ENCODE measurements at places on chromosomes 1 and 21.
A peak's percentile ranks its signal among the peaks of the same experiment; 100 is the strongest.

DNA sequence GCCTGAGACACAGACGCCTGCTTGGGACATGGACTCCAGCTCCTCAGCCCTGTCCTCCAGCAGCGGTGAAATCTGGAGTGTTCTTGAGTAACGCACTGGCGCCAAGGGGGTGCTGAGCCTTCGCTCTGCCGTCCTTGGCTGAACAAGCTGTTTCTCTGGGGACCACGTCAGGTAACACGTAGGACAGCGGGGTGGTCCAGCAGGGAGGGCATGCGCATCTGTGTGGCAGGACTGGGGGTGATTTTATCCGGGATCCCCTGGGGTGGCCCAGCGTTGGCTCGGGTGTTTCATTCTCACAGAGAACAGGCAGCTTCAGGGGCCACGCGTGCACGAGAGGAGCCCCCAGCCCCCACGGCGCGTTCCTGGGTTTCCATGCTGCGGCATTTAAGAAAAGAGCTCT is 61.2 kb downstream of the AGPAT3 start:
- DNase-seq: no peak

GRCh38 chr1:54887665-54888071 is 673 bp upstream of the DHCR24 start:
- peak; percentile 22 for DNase-seq

- DNase-seq: peak; percentile 24
Measured at GRCh38 chr1:70075761-70076160, 129.6 kb downstream of the LRRC40 start.

DNA sequence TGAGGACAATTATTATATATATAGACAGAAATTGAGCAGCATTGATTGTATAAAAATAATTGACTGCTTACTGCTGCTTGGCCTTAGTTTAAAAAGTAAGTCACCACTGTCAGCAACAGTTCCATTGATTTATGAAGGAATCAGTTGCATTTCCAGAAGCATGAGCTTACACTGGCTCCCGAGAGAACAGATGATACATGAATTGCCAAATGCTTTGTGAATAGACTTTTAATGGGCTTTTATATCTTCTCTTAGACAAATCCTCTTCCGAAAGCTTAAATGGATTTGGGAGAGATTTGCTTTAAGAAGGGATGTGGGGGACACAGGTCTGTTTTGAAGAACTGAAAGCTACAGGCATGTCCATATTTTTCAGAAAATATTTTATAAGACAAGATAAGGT is 7.5 kb downstream of the FHAD1 start:
- no peak for DNase-seq

- DNase-seq: no peak
Measured at GRCh38 chr21:27953340-27954045, 986.6 kb upstream of the ADAMTS5 start.

DNA sequence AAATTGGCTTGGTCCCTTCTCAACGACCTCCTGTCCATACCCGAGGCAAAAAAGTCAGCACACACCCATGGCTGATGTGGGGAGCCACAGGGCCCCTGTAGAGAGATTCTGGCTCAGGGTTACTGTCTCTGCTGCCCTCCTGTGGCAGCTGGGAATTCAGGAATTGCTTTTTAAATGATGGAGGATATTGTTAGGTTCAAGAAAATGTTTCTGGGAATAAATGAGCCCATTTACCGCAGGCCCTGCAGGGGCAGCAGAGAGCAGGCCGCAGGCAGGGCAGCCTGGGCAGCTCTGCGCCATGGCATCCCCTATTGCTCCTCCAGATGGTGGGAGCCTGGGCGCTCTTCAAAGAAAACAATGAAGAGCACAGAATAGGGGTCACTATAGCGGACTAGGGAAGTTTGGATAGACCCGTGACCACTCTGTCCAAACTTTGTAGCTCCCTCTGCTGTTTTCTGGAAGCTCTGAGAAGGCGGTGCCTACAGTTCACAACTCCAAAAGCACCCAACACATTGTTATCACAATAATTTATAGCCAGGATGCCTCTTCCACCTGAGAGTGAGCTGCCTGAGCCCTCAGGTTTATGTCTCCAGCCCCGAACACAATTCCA is 201.1 kb downstream of the BACH1 start:
- no peak for DNase-seq

DNA sequence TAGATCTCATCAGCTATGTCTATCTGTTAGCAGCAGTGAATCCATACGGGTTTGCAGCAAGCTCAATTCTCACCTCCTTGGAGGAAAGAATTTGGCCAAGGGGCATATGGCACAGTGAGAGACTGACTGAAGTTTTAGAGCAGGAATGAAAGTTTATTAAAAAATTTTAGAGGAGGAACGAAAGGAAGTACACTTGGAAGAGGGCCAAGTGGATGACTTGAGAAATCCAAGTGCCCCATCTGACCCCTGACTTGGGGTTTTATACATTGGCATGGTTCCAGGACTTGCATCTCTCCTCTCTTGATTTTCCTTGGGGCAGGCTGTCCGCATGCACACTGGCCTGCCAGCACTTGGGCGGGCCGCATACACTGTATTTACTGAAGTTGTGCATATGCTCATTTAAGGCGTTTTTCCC is 9.2 kb upstream of the OSBPL9 start:
- no peak for DNase-seq

- DNase-seq: no peak
Measured at GRCh38 chr1:25724201-25724600, 75.8 kb upstream of the SELENON start.

- DNase-seq: no peak
Measured at GRCh38 chr1:54811739-54812655, 10.9 kb upstream of the TTC22 start.

- no peak for DNase-seq
Measured at GRCh38 chr1:51861669-51862068, 16.9 kb downstream of the NRDC start.

- DNase-seq: no peak
Measured at GRCh38 chr1:42851960-42852607, 5.7 kb downstream of the ZNF691 start.

DNA sequence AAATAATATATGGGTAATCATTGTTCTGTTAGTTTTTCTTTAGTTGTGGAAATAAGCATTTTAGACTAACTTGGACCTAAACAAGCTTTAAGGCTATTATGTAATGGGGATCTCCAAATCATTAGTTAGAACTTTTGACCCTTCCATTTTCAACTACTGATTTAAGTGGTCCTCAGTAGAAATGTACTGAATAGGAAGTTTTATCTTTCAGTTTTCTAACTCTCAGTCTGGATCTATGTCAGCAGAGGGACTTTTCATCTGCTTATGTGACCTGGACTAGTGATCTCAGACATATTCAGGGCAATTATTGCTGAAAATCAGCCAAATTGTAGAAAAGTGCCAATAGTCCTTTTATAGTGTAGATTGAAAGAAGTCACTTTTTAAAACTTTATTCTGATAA is 56.0 kb downstream of the SASS6 start:
- DNase-seq: no peak
